ENCODE measurements at places on chromosomes 1 and 21. TPM values are rescaled to one million over a fixed set of nuclear protein-coding genes. Genes with fewer than 3 reads are reported as not detected.

ZNF683 gene
- total RNA-seq: 1.2 TPM

LGR6 gene
- total RNA-seq: 1.7 TPM

HAO2 gene
- total RNA-seq: not detected

GRCh38 chr1:36024847-36025246 is 59.0 kb upstream of the TEKT2 start:
- DNase-seq: no peak

DNA sequence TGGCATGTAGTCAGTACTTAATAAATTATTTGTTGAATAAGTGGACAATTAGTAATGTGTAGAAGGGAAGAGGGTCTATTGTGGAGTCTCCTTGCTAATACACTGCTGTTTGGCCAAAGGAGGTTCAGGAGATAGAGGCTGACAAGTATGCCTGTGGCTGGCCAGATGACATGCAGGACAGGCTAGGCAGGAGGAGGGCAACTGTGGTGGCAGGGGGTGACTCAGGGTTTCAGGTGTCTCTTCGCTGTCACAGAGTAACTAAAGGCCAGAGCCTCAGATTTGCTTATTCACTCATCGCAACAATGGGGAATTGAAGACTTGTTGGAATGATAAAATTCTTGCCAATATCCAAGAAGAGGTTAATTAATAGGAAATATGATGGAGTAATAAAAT is 33.1 kb downstream of the THRAP3 start:
- no peak for DNase-seq

DNA sequence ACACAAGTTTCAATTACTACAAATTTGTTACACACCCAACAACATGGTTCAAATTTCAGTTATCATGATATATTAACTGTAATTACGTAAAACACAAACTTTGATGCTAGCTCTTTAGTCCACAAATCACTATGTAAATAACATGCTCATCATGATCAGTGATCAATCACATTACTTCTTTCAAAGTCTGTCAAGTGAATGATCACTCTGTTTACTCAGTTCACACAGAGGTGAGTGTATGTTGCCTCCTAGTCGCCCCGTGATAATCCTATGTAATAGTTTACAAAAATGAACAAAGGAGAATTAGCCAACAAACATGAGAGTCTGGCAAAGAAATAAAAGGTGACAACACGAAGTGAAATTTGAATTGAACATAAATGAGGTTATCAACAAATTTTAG is 14.3 kb downstream of the EDEM3 start:
- no peak for DNase-seq
